ENCODE measurements at places on chromosomes 3 and 15.

DNA sequence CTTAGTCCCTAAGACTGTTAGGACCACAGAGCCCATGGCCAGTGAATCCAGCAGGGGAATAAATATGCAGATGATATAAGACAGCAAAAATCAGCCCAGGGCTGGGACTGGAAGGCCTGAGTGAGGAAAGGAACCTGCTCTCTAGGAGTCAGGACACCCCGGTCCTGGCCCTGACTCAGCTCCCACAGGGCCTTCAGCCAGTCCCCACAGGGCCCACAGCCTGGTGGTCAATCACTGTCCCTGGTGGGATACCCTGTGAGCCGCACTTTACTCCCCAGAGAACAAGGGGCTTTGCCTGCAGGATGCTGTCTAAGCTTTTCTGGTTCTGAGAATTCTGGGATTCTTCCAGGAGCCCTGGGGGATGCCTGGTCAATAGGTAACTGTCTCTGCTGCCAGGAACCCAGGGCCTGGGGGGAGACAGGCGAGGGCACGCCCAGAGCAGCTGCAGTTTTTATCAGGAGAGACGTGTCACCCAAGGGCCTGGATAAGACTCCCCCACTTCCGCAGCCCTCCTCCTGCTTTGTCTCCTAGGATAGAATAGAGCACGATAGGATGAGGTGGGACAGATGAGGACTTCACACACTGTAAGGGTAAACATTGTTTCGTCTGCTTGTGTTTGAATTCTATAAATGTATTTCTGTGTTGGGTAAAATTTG, 49.5 kb upstream of the MCF2L2 start:
- no peak for DNase-seq

- no peak for DNase-seq
Measured at GRCh38 chr3:193803288-193803687, 210.3 kb downstream of the OPA1 start.

GRCh38 chr3:190242147-190242546, 80.1 kb downstream of the CLDN1 start:
- no peak for DNase-seq

GRCh38 chr3:114147251-114147650, 31.6 kb downstream of the DRD3 start:
- DNase-seq, result no peak

- DNase-seq, result no peak
Measured at GRCh38 chr15:40087991-40088928, 20.4 kb downstream of the BMF start.

- DNase-seq, result no peak
Measured at GRCh38 chr15:98596131-98596530, 52.2 kb upstream of the IGF1R start.

DNA sequence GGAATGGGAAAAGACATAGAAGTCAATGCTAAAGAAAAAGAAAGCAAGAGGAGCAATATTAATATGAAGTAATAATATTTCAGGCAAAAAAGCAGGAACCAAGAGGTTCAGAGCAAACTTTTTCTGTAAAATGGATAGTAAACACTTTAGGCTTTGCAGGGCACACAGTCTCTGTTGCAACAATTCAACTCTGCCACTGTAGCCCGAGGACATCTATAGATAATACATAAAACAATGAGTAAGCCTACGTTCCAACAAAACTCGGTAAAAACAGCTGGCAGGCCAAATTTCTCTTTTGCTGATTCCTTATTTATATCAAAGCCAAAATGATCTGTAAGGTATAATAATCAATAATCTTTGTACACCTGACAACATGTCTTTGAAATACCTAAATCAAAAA, 56.8 kb downstream of the SMAD6 start:
- DNase-seq, result peak; percentile 52

DNA sequence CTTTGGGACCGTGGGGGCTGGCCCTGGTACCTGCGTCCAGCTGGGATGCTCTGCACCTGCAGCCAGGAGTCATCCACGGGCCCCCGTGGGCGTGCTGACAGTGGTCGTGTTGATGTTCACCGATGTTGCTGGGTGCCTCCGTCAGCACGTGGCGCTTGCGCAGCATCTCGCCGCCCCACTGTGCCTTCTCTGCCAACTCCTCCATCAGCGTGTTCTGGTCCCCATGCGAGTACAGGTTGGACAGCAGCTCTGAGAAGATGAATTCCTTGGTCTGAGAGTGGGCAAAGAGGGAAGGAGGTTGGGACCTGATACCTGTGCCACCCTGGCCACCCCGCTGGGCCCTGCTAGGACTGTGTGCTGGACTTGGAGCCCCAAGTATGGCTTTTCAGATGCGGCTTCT, 61.4 kb downstream of the ADAMTS7 start:
- DNase-seq, result no peak

GRCh38 chr3:113185194-113185835, 26.0 kb upstream of the BOC start:
- DNase-seq, result peak; percentile 44

DNA sequence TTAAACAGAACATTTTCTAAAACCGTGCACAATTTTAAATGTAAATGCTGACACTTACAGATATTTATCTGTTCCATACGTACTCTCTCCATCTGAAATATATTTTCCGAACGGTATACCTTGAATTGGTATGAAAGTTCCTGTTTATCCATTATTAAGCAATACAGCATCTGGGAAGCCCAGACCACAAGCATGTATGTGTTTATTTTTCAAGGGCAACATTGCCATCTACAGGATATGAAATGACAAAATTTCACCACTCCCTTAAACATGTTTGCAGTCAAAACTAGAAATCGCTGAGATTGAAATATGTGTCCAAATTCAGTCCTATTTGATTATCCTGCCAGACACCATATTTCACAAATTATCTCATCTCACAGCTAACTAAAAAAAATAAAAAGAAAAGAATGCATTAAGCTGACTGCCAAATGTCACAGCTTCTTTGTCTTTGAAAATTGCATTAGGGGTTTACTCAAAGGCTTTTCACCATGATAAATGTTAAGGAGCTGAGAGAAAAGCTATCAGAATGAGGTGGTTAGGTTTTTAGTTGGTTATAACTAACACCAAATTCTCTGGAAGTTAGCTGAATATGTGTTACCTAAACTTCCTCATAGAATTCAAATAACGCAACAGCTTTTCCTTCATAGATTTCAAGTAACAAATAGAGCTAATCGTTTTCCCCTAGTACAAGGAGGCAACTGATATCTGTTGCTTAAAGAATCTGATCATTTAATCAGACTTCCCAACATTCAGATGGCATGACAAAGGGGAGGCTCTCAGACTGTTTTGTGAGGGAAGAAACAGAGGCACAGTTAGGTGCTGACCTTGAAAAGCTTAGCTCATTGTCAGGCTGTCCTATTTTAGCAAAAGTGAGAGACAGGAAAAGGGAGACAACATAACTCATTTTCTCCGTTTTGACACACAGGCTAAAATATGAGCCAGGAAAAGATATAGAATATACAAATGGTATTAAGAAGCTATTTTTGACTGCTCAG, 533.1 kb downstream of the TBL1XR1 start:
- peak; percentile 70 for DNase-seq

GRCh38 chr3:141939759-141940158, 63.3 kb downstream of the ATP1B3 start:
- no peak for DNase-seq

- DNase-seq, result peak; percentile 70
Measured at GRCh38 chr3:111531446-111531845, 10.6 kb upstream of the CD96 start.

DNA sequence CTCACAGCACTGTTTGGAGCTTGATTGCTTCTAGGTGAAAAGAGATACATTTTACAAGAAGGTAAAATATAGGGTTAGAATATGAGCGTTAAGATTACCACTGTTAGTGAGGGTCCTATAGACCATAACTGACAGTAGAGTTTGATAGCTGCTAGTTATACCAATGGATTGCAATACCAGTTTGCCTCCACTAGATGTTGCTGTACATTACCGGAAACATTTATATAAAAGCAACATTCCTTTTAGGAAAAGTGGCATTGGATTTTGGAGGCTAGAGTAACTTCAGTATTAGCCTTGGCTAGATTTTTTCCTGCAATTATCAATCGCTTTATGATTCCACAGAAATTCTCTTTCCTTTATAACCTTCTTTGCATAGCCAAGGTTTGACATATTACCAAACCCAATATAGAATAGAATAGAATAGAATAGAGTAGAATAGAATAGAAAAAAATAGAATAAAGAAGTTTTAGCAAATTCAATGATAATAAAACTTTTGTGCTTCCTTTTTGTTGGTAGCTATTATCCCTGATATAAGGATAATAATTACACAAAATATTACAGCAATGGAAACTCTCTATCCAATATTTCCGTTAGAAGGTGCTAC, 1093.6 kb upstream of the ALCAM start:
- peak; percentile 55 for DNase-seq

- DNase-seq, result peak; percentile 9
Measured at GRCh38 chr3:12353796-12354525, 65.1 kb downstream of the PPARG start.

DNA sequence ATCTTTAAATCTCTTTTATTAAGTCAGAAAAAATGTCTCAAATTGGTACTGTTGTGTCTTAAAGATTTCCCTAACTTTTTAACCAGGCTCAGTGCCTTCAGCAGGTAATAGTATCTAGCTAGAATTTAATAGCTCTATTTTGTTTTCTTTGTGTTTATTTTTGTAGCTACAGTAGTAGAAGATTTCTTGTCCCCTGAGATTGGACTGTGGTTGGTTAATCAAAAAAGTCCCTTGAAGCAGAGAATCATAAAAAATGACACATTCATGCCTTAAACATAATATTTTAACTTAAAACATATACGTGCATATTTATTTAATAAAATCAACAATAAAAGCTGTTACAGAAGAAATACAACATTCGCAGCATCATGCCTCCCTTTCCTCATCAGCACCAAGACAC, 102.8 kb downstream of the EEFSEC start:
- no peak for DNase-seq
